Astrocyte (in vitro differentiated cells and primary cell): ENCODE measurements at places on chromosomes 2 and 18.

DNA sequence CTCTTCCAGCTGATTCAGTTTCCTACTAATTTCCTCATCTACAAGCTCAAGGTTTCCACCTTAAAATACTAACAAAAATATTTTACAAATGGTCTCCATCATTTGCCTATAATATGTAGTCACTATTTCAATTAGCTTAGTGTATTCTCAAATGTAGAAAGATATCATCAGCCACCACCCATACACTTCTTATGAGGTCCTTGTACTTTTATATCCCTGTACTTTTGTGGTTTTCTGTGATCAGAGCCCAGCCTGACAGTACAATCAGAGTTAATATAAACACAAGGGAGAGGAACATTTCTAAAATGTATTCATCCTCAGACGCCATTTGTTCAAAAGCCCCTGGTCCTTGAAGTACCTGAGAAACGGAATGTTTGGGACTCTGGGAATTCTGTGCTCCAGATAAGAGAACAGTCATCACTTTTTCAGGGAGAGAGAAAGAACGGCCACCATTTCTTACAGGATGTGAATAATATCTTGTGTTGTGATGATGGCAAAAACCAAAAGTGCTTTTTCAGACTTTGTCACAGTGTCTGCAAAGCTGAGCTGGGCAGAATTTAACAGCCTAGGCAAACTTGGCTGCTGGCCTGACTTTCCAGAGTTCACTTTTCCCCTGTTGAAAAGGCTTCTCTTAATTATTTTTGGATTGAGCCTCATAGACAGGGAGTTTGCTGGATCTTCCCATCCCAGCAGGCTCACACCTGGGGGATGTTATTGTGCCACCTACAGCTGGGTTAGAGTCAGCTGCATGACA lies 361.7 kb upstream of the ACVR2A start:
- no peak for DNase-seq

DNA sequence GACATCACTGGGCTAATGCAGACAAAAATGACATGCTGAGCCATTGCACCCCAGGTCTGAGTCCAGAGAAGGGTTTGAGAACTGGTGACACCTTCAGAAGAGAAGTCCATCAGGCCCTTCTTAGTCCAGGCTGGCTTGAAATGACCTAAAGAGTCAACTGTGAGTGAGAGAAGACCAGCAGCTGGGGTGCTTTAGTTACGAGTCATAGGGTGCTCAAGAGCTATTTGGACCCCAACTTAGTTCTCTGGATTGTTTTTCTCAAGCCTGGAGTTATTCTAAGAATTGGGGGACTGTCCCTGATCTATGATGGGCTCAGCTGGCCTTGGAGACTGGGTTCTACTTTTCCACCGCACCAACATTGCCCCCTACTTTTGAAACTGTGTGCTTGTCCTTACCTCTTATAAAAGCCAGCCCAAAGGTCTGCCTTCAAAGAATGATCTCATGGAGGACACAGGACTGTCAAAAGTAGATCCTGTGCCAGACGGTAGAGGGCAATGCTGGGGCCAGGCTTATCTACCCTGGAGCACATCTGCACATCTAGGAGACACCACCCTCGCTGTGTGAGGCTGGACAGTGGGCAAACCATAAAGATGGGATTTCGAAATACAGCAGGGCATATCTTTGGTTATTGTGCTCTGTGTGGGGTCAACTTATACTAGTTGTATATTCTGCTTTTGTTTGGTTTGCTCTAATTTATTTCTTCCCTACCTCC lies 333.0 kb upstream of the SLC14A2 start:
- peak; percentile 11 for DNase-seq

DNA sequence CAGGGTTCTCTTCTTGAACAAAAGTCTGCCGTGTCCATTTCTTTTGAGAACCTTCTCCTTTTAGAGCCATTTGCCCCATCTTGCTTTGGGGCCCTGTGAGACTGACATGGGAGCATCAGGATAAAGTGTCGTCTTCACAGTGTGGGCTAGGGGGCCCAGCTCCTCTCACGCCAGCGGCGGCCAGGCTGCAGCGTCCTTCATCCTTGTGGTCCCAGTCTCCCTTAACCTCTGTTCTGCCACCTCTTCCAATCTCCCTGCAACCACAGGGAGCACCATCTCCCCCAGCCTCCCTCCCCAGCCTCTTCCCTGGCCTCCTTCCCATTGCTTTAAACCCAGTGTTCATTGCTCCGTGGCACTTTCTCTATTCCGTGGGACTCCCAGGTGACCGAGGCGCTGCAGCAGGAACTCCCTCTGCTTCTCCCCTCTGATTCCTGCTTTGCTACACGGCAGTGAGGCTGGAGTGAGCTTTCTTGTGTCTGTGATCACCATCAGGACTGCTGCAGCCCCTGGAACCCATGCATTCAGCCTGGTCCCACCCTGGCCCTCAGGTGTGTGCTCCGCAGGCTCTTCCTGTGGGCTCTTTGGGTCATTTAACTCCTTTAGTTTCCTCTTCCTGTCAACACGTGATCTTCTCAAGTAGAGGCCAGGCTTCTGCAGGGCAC lies 234.1 kb downstream of the MYT1L start:
- no peak for DNase-seq

DNA sequence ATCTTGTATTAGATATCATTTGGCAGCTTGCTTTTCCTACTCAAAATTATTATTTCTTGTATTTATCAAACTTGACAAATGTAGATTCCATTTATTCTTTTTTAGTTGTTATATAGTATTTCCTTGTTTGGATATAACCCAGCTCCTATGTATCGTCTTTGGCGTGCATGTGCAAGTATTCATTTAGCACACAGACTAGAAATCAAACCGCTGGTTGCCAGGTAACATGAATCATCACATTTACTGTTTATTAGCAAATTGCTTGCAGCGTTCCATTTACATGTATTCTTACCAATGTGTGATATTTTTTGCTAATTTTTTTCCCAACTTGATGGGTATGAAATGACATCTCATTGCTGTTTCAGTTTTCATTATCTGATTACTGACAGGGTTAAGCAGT lies 2089.7 kb upstream of the CELF4 start:
- DNase-seq = no peak

GRCh38 chr2:114488841-114489530 lies 46.5 kb downstream of the DPP10 start:
- DNase-seq = no peak

DNA sequence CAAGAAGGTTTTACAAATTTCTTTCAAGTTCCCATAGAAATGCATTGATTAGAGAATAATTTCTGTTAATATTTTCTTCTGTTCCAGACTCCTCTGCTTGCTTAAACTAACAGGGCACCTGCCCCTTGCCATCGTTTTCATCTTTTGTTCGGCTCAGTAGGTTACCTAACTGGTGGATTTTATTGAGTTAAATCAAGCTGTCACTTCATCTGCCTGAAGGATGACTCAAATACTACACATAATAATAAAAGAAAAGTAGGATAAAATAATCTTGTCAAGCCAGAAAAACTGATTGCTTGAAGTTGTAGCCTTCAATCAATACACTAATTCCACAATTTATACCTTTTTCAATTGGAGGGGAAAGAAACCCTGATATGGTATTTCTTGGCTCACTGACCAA lies 234.0 kb downstream of the NR4A2 start:
- no peak for DNase-seq

DNA sequence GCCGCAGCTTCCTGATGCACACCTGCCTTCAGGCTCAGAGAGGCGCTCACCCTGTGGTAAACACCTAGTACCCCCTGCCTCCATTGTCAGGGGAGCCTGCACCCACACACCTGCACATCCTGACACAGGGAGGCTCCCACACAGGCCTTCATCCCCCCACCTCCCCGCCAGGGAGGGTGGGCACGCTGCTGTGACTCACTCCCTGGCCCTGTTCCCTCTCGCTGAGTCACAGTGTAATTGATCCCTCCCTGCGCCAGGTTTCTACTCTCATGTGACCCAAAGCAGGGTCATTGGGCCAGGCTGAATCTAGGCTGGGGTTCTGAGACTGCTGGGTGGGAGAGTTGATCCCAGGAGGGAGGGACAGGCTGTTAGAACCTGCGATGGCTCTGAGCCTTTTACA lies 8.5 kb upstream of the CELF4 start:
- DNase-seq = no peak

- DNase-seq = no peak
Observed at GRCh38 chr2:20362701-20363435, 12.2 kb upstream of the PUM2 start.

DNA sequence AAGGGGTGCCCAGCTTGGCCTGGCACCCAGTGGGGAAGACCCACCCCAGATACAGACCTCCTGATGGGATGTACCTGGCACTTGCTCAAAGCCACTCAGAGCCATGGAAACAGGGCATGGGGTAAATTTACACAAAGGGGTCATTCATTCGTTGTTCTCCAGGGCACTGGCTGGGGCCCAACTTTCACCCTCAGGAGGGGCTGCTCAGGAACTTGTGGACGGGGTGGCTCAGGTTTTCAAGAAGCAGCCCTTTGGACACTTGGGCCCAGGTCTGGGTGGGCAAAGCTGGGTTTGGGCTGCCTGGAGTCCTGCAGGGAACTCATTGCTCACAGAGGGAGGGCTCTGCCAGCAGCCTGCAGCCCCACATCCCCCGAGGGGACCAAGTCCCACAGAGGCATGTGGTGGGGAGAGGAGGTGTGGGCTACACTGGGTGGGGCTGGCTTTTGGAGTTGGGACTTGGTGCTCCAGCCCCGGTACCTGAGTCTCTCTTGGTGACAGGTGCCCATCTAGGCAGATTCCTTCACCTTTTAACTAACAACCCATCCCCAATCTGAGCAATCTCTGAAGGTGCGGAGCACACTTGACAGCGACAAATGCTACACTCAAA lies 172.3 kb downstream of the CELF4 start:
- DNase-seq = no peak

GRCh38 chr2:75558786-75559679 lies 1.7 kb downstream of the EVA1A start:
- DNase-seq = peak; percentile 30

- no peak for DNase-seq
Observed at GRCh38 chr2:46943881-46944798, 28.5 kb upstream of the MCFD2 start.

DNA sequence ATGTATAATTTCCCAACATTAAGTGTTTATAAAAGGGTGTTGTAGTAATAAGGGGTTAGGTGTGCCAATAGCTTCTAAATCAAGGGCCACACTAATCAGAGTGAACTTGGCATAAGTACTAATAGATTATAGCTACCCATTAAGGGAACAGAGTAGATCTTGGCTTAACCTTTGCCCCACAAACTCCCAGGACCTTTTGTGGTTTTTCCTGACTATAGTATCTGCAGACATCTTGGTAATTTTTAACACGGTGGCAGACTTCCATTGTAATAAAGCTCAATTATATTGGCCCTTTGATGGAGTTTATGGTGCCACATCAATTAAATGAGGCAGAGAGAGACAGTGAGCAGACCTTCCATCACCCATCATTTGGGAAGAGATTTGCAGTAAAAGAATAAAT lies 358.5 kb upstream of the HNRNPA3 start:
- DNase-seq = no peak

DNA sequence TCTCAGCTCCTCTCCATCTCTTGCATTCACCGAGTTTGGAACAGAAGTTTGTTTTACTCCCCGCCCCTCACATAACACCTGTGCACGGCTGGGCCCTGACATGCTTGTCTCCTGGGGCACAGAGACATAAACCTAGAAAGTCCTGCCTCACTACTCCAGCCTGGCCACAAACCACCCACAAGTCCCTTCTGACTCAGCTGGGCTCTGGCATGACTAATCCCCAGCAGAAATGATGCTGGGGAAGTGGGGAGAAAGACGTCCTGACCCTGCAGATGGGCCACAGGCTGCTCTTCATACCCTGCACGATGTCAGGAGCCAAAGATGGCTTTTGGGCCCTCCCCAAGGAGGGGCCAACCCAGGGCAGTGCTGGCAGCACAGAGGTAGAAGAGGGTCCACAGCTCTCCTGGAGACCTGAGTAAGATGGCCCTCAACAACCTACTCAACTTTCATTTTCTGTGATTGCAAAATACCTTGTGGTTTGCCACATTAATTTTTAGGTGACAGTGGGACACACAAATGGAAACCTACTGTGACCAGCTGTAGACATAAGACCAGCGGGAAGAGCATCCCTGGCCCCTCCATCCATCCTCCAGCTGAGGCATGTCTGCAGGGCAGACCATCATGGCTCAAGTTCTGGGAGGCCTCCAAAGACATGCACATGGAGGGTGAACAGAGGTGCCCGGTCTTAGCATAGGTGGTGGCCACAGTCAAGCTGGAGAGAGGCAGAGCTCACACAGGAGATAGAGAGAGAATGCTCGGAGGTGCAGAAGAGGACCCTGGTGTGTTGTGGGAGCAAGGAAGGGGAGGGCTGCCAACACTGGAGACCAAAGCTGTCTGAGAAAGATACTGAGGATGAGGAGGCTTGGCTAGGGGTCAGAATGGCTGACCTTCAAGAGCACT lies 40.0 kb downstream of the DNMT3A start:
- DNase-seq = peak; percentile 85

DNA sequence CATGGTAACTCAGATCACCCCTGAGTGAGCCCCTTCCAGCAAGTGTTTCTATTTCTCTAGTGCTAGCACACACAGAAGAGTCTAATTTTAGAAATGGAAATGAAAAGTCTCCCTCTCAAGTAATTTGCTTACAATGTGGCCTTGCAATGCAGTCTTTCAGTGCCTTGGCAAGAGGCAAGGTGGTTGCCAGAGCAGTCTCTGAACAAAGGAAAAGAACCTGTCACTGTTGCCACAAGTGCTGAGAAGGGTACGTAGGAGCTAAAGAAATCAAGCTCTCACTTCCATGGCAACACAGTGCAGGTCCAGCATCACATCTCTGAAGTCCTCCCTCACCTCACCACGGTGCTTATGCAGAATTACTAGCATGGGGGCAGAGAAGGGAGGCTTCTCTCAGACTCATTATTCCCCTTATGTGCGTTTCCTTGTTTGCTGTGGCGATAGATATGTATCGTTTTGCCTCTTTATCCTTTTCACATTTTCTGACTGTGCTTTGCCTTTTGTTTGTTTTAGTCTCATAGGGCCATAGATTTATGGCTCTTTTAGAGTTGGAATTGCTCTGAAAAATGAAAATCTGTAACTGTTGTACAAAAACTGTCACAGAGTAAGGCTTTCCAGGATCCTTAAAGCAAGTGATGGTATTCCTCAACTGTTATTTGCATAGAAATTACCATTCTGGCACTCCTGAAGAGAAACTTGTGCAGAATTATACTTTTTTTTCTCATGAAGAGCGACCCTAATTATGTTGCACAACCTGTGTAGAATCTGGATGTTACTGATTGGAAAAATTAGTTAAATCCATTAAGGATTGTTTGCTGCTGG lies 164.8 kb downstream of the CCDC85A start:
- DNase-seq = no peak

DNA sequence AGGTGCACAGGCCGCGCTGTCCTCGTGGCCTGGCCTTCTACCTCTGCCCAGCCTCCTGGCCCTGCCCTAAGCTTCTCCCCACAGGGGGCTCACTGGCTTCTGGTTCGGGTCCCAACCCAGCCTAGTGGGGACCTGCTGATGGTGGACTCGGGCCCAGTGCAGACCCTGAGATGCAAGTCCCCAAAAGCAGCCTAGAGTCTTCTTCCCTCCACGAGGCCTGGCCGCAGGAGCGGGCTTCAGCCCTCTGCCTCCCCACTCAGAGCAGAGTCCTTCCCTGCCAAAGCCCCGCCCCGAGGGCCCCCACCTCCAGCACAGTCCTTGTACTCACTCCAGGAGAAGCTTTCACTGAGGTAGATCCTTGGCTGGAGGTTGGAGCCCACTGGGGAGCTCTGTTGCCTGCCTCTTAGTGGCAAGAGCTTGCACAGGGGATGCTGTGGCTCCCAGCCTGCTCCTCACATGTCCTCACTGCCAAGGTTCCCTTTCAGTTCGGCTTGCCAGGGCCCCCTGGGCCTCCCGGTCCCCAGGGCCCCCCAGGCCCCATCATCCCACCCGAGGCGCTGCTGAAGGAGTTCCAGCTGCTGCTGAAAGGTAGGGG lies 3.6 kb downstream of the ERFE start:
- DNase-seq = no peak
